ENCODE measurements at places on chromosomes 13 and 19.

DNA sequence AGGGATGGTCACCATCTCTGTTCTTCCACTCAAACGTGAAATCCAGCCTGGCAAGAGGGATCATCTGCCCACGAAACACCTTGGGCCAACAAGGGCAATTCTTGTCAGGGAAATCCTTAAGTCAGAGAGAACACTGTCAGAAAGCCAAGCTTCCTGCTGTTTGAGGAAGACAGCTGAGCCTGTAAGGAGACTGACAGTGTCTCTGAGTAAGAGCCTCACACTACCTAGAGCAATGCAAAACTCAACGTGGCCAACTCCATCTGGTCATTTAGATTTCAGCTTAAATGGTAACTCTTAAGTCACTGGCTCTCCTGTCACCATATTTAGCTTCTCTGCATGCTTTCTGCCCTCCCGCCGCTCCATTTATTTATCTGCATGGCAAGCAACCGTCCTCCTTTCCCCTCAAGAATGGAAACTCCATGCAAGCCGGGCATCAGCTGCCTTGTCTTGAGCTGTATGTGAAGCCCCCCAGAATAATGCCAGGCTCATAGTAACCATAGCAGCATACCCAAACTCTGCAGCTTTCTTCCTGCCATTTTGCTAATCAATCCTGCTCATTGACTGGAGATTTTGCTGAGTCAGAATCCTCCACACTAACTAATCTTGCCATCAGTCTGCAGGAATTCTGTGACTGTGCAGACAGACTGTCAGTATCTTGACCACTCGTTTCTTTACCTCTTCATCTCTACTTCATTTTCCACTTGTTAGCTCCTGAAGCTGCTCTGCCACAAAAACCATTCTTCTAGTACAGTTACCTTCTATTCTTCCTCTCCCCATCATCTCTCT is 159.8 kb downstream of the IRS2 start:
- no peak for DNase-seq

DNA sequence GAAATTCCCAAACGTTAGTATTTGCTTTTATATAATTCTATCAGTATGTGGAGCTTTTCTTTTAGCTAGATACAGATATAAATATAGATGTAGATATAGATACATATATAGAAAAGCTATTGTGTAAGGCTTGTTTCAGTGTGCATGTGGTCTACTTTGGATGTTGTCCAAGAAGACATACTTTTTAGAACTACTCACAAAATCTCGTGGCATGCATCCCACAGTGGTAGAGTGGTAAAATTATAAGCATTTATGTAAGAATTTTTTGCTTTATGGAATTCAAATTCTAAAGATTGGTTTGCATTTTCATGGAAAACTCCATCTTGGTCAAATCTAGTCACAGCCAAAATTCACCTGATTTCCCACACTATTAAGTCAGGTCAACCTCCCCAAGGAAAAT is 880.4 kb downstream of the EFNB2 start:
- no peak for DNase-seq

- DNase-seq: peak; percentile 40
These were observed 234.8 kb downstream of the ENOX1 start for GRCh38 chr13:43551897-43552456.

- peak; percentile 49 for DNase-seq
These were observed 42.5 kb downstream of the ABCC4 start for GRCh38 chr13:95258619-95259194.

DNA sequence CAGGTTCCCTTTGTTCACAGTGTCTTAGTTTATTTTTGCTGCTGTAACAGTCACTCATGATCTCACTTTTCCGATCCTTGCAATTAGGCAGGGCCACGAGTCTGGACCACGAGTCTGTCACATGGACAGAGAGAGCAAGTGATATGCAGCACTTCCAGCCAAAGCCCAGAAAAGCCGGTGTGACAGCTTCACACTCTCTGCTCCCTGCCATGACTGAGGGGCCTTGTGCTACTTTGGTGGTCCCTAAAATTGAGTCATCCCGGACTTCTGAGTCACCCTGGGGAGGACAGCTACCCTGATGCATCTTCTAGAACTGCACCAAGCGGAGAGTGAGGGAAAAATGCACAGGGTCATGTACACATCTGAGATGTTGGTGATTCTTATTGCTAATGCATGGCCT is 179.6 kb downstream of the EFNB2 start:
- DNase-seq: no peak

Measured in large intestine (tissue), 12 donors.